Substantia nigra (tissue), 51 donors: ENCODE measurements at places on chromosomes 7 and 10.

- DNase-seq = no peak
Measured at GRCh38 chr7:131681961-131682360, 125.5 kb upstream of the PODXL start.

DNA sequence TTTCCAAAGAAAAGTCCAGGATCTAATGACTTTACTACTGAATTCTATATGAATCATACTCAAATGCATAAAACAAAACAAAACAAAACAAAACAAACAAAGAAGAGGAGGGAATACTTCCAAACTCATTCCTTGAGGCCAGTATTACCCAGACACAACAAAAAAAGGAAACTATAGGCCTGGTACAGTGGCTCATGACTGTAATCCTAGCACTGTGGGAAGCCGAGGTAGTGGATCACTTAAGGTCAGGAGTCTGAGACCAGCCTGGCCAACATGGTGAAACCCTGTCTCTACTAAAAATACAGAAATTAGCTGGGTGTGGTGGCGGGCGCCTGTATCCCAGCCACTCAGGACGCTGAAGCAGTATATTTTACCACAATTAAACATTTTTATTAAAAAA is 114.6 kb downstream of the NRBF2 start:
- no peak for DNase-seq

- DNase-seq = no peak
Measured at GRCh38 chr7:516606-517456, 2.8 kb downstream of the PDGFA start.

GRCh38 chr7:99928994-99929729 is at the start of gene GJC3:
TSS of gene GJC3 (minus strand) at chr7:99929620. CDS start at chr7:99929620, 0 bp downstream.
- peak; percentile 18 for DNase-seq

- no peak for DNase-seq
Measured at GRCh38 chr10:112269266-112269665, 13.9 kb upstream of the TECTB start.

- no peak for DNase-seq
Measured at GRCh38 chr7:90266808-90267207, 21.8 kb downstream of the CFAP69 start.

GRCh38 chr7:149622444-149623210 is 125.0 kb upstream of the ZNF746 start:
- no peak for DNase-seq

GRCh38 chr10:113425541-113425951 is 127.3 kb upstream of the HABP2 start:
- DNase-seq = no peak

- DNase-seq = no peak
Measured at GRCh38 chr10:113713640-113713982, 33.9 kb downstream of the CASP7 start.

DNA sequence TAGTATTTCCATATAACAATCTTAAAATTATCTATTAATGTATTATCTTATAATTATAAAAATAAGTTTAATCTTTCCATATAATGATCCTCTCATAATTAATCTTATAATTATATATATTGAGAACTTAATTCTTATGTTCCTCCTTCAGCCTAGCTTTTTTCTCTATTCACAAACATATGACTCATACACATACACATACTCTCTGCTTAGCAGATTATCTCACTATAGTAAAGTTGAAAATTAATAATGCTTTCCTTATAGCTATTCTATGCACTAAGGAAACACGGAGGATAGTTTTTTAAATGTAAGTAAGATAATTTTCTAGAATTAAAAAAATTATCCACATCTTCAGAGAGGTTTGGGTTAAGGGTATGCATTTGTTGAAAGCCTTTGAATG is 47.7 kb upstream of the ITGB8 start:
- no peak for DNase-seq

GRCh38 chr7:101612885-101613515 is 16.1 kb downstream of the MYL10 start:
- DNase-seq = no peak

DNA sequence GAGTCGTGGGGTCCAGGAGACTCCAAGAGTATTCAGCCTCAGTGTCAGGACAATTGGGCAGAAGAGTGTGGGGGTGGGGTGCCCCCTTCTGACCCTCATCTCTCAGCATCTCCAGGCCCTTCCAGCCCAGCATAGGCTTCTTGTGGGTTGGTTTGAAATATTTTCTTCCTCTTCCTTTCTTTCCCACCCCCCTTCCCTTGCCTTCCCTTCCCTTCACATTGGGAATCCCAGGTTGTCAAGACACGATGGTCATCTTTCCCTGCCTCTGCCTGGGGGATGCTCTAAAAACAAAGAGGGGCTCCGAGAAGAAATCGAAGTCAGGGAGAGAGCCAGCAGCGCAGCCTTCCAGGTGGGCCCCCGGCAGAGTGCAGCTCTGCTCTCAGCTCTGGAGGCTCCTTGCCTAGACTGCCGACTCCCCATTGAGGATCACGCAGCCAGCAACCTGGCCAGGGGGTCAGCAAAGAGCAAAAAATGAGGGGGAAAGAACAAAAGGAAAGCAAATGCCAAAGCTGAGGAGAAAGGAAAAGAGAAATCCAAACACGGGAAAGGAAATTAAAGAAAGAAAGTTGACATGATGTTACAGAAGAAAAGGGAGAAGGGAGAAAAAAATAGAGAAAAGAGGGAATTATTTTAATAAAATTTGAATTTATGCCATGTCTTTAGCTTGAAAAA is 1.5 kb downstream of the PAX2 start:
- no peak for DNase-seq

GRCh38 chr7:91156316-91157185 is 107.7 kb upstream of the FZD1 start:
- DNase-seq = no peak

DNA sequence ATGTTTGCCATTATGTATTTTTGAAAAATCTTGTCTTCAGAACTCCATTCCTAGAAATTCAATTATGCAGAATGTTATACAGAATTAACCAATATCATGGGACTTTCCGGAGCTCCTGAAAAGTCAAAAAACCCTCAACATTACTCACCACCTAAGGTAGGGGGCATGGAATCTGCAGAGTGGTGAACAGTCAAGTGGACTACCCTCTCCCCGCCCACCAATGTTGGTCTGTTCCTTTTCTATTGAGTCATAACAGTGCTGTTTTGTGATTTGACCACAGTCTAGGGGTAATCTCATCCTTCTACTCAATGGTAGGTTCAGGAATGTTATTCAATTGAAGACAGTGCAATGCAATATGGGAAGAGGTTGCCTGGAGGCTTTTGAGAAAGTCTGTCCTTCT is 130.5 kb upstream of the HABP2 start:
- no peak for DNase-seq

GRCh38 chr7:124718032-124718766 is 47.4 kb downstream of the GPR37 start:
- no peak for DNase-seq

DNA sequence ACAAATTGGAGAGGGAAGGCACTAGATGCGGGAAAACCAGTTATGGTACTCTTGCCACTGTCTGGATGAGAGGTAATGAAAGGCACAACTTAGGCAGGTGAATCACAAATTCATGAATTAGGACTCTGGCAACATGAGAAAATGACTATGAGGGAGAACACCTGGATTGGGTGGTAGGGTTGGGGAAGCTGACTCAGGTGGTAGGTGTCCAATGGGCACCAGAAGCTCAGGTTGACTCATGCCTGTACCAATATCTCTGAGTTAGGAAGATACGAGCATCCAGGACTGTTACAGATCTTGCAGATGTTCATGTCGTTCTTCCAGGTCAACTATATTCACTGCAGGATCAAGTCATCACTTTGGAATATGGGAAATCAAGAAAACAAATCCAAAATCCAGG is 56.7 kb downstream of the NPY start:
- no peak for DNase-seq

- no peak for DNase-seq
Measured at GRCh38 chr10:7634142-7634894, 32.4 kb downstream of the ITIH5 start.

DNA sequence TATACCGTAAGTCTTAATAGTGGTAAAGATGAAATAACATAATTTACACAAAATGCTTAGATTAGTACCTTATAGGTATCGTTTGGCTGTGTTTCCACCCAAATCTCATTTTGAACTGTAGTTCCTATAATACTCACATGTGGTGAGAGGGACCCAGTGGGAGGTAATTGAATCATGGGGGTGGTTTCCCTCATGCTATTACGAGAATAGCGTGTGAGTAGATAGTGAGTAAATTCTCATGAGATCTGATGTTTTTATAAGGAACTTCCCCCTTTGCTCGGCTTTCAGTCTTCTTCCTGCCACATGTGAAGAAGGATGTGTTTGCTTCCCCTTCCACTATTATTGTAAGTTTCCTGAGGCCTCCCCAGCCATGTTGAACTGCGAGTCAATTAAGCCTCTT is 426.3 kb upstream of the POT1 start:
- no peak for DNase-seq
